ENCODE measurements at places on chromosomes 5 and 9. TPM values are rescaled to one million over a fixed set of nuclear protein-coding genes. Genes with fewer than 3 reads are reported as not detected.

The EPB41L4A gene
- polyA plus RNA-seq: 21.0 TPM

GRCh38 chr5:108941746-108942145, 194.0 kb downstream of the FER start:
- no peak for DNase-seq

GRCh38 chr9:113153599-113153998, 2.8 kb downstream of the SLC31A2 start:
- no peak for DNase-seq

DNA sequence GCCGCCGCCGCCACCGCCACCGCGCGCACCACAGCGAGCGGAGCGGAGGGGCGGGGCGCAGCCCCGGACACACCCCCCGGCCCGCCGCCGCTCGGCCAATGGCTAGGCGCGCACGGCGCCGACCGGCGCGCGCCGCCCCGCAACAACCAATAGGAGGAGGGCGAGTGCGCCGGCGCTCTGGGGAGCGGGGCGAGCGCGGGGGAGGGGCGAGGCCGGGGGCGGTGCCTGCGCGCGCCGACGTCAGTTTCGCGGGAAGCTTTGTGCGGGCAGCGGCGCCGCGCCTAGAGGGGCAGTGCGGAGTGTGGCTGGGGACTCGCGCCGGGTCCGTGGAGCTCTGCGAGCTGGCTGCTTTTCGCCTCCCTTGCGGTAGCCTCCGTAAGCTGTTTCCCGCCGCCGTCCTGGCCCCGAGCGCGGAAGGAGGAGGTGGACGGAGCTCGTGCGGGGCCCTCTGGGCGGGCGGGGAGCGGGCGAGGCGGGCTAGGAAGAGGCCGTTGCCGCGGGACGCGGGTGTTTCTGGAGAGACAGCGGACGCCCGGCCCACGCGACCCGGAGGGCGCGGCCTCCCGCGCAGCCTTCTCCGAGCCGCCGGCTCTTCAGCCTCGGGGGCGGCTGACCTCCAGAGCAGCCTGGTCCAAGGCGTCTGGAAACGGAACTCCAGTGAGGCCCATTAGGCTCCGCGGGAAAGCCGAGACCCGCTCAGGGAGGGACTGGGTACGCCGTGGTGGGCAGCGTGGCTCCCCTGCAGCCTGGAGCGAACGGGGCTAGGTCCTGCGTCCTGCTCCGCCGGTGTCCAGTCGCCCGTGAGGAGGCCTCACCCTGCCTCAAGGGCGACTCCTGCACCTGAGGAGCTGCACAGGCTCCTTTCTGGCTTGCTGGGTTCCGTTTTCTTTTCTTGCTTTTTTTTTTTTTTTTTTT, at the start of gene ZMYND19:
TSS of gene ZMYND19 (minus strand) at position 44 of the 915 bp plus-strand sequence. CDS start 249 bp downstream, outside the sequence.
- peak; percentile 84 for DNase-seq

- no peak for DNase-seq
Measured at GRCh38 chr5:77791356-77791755, 15.2 kb upstream of the TBCA start.

GRCh38 chr5:59753599-59753998, 139.9 kb downstream of the PDE4D start:
- no peak for DNase-seq

DNA sequence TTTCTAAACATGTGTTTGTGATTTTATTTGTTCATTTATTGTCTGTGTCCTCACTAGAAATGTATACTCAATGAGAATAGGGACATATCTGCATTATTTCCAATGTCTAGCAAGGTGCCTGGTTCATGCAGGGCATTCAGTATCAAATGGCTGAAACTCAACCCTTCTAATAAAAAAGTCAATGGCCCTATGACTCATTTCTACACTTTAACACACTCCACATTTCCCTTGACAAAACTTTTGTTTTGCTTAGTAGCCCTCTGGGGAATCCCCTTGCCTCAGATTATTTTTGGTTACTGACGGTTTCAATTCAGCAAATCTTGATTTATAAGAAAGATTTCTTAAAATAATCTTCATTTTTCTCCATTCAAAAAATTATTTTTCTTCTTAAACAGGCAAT, 206.0 kb upstream of the DMRTA1 start:
- no peak for DNase-seq

- no peak for DNase-seq
Measured at GRCh38 chr5:20360263-20360662, 372.3 kb upstream of the CDH18 start.

The SUSD3 gene
- 8.4 TPM for polyA plus RNA-seq

- DNase-seq: no peak
Measured at GRCh38 chr5:10501554-10502075, 59.9 kb downstream of the ROPN1L start.

DNA sequence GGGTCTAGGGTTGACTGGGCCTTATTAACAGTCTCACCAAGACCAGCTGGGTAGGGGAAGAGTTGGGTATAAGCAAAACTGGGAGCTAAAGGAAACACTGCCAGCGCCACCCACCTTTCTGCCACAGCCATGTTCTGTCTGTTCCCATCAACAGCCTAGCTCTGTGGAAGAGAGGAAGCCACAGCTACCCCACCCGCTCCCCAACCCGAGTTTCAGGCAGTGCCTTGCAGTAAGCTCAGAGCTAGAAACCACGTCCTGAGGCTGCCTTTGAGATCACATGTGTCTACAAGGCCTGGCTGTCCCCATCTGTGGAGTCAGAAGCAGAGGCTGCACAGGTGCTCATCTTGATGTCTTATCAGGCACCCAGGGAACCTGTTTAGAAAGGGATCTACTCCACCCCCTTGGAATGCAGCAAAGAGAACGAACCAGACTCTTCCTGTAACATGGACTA, 15.3 kb downstream of the HNRNPH1 start:
- DNase-seq: no peak

DNA sequence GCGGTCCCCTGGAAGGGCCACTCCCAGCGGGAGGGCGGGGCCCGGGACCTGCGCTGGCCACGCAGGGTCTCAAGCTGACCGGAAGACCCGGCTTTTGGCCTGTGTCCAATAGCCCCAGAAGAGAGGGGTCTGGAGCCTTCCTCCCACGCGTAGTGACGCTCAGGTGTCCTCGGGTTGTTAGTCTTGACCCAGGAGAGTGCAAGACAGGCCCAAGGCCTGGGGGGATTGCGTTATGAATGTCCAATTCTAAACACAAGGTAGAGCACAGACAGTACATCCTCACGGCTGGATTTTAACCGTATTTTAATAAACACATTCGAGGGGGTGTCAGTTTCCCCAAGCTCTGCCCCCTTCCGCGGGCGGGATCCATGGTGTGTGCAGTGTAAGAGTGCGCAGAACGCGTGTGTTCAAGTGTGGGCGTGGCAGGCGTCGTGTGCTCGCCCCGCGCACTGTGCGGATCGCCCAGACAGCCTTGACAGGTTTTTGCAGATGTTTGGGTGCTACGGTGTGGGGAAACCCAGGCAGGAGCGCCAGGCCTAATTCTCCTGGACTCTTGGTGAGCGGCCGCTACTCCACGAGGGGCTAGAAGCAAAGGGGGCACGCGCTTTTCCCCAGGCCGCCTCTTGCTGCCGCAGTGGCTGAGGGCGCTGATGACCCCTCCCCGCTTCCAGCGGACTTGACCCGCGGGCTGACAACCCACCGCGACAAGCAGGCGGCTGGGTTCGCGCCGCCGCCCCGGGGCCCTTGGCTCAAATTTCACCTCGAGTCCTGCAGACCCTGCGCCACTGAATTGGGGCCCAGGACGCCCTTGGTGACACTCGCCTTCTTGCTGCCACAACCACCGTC, 6.1 kb upstream of the DMRT3 start:
- DNase-seq: no peak

The SLC36A2 gene
- polyA plus RNA-seq: 13.1 TPM

- DNase-seq: no peak
Measured at GRCh38 chr5:180609386-180609785, 18.1 kb upstream of the SCGB3A1 start.

The C9orf43 gene
- 1.1 TPM for polyA plus RNA-seq

GRCh38 chr5:142107736-142108431, 695 bp upstream of the NDFIP1 start:
- DNase-seq: no peak

DNA sequence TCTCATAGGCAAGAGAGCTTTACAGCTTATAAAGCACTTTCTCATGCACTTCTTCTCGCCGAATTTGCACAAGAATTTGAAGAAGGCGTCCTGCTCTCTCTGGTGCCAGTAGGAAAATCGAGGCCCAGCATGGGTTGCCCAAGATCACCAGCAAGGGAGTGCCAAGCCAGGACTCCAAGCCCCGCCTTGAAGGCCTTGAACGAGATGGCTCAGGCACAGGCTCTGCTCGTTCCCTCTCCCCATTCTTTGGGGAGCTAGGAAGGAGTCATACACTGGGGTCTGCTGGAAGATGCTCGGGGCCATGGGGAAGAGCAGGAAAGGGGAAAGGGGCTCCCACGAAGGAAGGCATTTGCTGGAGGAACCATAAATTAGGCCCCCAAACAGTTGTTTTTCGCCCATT, 46.7 kb downstream of the PAX5 start:
- DNase-seq: no peak

DNA sequence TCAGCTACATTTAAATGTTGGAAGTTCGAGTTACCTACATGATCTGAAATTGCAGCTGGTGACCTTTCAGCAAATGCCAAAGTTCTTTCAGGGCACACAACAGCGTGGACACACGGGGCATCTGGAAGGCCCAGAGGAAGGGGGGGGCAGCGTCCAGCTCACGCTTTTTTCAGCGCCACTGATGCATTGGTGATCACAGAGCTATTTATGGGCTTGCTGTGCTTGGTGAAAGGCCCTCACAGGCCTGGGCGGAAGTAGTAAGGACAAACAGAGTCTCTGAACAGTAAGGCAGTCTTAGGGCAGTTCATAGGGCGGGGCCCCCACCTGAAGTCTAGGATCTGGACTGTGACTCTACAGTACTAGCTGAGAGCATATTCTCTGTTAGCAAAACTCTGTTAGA, 6.6 kb upstream of the FBP2 start:
- no peak for DNase-seq

- DNase-seq: no peak
Measured at GRCh38 chr9:137175345-137175961, 3.6 kb upstream of the TMEM210 start.

- no peak for DNase-seq
Measured at GRCh38 chr5:138972230-138972629, 97.1 kb upstream of the LRRTM2 start.

DNA sequence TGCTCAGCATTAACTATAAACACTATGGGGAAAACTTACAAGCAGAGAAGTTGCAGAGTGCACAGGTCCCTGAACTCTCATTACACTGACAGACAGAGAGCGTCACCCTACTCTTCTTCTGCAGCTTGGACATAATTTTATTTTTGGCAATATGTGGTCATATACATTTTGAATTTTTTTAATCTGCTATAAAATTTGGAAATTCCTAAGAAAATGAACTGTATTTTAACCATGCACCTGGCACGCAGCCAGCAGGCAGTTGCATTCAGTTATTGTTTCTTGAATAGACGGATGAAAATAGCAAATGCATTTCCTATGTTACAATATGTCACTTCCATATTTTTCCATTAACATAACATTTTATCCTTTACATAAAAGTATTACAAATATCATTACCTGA, 100.2 kb downstream of the SLC25A46 start:
- DNase-seq: no peak

GRCh38 chr5:19314840-19315239, 673.2 kb downstream of the CDH18 start:
- no peak for DNase-seq

The ADAMTS13 gene
- 8.5 TPM for polyA plus RNA-seq
